ENCODE measurements at places on chromosomes 16 and 17.
A peak's percentile ranks its signal among the peaks of the same experiment; 100 is the strongest.

GRCh38 chr16:78543023-78543422 is 443.6 kb downstream of the WWOX start:
- no peak for DNase-seq

- DNase-seq: peak; percentile 49
Observed at GRCh38 chr17:50952013-50952412, 85.9 kb upstream of the TOB1 start.

- DNase-seq: no peak
Observed at GRCh38 chr17:80573701-80574100, 29.1 kb downstream of the RPTOR start.

GRCh38 chr16:28258567-28258966 is 33.8 kb upstream of the SBK1 start:
- DNase-seq: no peak

DNA sequence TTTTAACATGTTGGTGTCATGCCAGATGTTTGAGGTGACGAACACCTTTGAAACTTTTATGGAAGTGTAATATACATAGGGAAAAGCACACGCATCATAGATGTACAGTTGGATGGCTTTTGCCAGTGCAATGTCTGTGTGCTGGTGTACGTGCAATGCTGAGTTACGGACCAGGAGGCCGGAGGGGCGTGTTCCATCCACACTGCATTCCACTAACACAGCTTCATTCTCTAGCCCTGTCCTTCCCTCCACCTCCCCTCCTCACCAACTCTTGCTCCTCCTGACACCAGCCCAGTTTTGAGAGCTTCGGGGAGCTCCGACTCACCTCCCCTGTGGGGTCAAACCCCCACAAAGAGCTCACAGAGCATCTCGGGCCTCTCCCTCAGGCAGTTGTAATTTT is 358.8 kb downstream of the C16orf95 start:
- DNase-seq: no peak

DNA sequence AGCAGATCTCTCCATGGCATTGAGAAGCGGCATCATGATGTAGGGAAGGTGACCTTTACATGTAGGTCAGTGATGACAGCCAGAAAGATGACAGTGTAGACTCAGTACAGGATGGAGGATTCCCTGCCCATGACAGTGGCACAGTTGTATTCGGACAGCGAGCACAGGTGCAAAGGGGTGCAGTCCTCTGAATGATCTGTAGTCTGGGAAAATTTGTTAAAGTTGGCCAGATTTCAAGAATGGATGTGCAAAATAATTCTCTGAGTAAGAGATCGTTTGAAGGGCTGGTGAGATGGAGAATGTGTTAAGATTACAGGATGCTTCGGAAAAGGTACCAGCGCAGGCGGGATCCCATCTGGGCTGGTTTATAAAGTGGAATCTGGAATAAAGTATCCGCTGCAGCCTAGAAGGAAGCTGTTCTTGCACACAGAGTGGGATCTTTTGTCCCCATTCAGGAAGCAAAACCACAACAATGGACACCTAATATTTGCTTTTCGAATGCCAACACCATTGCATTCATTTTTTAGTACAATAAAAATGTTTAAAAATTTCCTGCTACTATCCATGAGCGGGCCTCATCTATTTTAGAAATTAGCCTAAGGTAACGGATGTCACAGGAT is 101.2 kb downstream of the RPTOR start:
- DNase-seq: no peak

GRCh38 chr17:17849845-17850373 is 13.1 kb upstream of the SREBF1 start:
- peak; percentile 91 for DNase-seq

- no peak for DNase-seq
Observed at GRCh38 chr16:88739139-88739976, 33.1 kb downstream of the CTU2 start.
